Transverse colon (tissue), 4 donors: ENCODE measurements at places on chromosomes 6 and 20. TPM values are rescaled to one million over a fixed set of nuclear protein-coding genes. Genes with fewer than 3 reads are reported as not detected.

Gene GATA5
- not detected for total RNA-seq

Gene OR12D3
- total RNA-seq, result not detected

Gene COL9A3
- 10.0 TPM for total RNA-seq

Gene SFTA2
- total RNA-seq, result not detected

Gene PMEPA1
- total RNA-seq, result 10.5 TPM

Gene TAP1
- total RNA-seq, result 63.2 TPM

Gene LEMD2
- total RNA-seq, result 57.3 TPM

Gene PNPLA1
- not detected for total RNA-seq

Gene CTCFL
- not detected for total RNA-seq

Gene SMLR1
- total RNA-seq, result not detected

Gene ZNF165
- 4.1 TPM for total RNA-seq

Gene CCN2
- 44.1 TPM for total RNA-seq

Gene IRAK1BP1
- not detected for total RNA-seq
